ENCODE measurements at places on chromosomes 2 and 18.

DNA sequence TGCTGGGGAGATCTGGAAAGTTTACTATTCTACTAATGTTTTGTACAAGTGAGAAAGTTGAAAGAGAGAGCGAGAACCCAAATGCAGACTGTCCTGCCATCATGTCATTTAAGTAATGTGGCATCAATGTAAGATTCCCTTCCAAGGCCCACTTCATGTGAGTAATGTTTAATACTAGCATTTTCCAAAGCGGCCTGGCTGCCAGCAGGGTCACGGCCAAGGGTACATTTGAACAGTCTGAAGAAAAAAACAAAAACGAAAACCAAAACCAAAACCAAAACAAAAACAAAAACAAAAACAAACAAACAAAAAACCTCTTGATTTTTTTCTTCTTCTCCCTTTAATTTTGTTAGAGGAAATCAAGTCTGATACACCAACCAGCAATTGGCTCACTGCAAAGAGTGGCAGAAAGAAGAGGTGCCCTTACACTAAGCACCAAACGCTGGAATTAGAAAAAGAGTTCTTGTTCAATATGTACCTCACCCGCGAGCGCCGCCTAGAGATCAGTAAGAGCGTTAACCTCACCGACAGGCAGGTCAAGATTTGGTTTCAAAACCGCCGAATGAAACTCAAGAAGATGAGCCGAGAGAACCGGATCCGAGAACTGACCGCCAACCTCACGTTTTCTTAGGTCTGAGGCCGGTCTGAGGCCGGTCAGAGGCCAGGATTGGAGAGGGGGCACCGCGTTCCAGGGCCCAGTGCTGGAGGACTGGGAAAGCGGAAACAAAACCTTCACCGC is 2.2 kb downstream of the HOXD10 start:
- DNase-seq: no peak

DNA sequence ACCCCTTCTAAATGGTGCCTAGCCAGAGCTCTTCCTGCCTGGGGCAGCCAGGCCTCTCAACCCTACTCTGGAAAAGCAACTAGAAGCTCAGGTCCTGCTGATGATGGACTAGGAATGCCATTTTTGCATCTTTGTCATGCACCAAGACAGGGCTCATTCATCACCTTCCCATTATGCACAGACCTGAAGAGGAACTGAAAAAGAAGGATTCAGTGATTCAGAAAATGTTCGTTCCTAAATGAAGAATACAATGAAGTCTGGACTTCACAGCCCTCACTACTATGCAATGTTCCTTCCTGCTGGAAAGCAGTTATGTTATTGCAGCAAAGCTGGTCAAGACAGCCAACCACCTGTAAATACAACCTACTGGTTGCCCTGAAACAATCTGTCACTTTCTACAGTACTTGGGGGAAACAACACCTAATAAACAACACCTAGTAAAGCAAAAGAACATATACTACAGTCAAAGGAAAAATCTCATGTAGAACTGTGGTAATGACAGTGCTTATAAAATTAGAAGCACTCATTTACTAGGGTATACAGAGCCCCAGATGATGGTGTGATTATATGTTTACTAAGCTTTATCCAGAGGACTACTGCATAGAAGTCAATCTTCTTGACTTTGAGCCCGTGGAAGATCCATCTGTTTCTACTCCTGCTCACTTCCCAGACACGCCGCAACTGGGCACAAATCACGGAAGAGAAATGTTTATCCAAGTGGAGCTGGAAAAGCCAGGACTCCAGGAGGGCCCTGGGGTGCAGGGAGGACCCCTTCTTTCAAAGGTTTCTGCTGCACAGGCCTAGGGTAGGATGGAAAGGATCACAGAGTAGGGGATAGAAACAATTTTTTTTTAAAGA is 103.1 kb upstream of the THOC1 start:
- no peak for DNase-seq

DNA sequence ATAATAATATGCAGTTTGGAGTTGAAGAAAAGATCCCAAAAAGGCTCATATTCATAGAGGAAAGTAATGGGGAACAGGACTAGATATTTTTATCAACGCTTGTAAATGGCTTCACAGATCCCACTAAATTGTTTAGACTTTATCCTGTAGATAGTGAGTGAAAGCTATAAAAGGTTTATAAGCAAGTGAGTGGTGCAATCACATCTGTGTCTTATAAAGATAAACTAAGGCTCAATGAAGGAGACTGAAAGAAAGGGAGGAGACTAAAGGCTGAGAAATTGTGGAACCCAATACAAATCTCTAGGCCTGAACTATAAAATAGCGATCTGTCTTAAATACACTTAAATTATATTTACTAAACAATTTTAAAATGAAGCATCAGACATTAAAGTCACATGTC is 7.7 kb downstream of the SP3 start:
- no peak for DNase-seq

GRCh38 chr18:44826418-44827259 is 146.0 kb downstream of the SETBP1 start:
- DNase-seq: no peak

All from stimulated activated CD4-positive, alpha-beta T cell treated with anti-CD3 and anti-CD28 coated beads, Interleukin-4, amount 100 ng/mL, for 4 hours (primary cell).